Right lung (tissue), 10 donors: ENCODE measurements at places on chromosomes 2 and 18.
A peak's percentile ranks its signal among the peaks of the same experiment; 100 is the strongest.

DNA sequence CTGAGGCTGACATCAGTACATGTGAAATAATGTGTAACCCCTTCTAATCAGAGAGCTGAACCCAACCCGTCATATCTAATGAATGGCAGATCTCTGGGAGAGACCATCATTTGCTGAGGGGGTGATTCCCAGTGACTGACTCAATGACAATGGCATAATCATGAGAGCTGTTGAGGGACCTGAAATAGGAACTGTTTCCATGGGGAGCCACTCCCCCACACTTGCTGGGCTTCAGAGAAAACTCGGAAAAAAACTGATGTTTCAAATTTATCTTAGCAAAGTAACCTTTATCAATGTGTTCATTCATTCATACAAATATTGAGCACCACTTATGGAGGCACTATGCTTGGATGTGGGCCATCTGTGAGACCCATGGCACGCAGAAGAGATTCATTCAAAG lies 93.4 kb upstream of the ZBTB14 start:
- no peak for DNase-seq

DNA sequence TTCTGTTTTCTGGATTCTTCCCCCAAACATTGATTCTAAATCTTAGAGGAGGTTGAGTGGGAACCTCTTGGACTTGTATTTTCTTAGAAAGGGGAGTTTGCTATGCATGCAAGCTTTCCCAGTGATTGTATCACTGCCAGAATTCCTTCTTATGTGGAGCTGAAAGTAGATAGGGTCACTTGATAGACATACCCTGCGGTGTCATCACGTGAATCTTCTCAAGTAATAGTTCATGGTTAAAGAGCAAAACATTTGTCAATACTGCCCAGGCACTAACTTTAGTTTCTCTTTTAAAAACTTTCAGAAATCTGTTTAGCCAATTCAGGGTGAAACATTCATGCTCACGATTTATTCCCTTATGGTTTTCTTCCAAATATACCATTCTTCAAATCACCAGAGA lies 6.4 kb downstream of the PMAIP1 start:
- no peak for DNase-seq

- DNase-seq, result no peak
Measured at GRCh38 chr2:157748371-157749142, 119.9 kb upstream of the ACVR1C start.

DNA sequence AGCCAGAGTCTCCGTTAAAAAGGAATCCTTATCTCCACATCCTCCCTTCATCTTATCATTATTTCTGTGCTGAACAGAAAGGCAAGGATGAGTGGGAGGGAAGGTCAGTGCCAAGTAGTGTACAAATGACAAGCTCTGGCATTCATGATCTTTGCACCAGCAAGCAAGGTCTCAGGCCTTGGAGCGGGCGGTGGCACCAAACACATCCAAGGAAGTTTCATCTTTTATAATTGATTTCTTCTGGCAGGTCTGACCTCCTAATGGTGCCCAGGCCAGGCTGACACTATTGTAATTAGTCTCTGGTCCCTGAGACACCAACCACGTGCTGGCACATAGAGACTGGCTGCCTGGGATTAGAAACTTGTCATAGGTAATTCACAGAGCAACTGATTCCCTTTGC lies 336.6 kb downstream of the EN1 start:
- DNase-seq, result no peak

GRCh38 chr18:57843386-57843785 lies 40.3 kb upstream of the ATP8B1 start:
- no peak for DNase-seq

DNA sequence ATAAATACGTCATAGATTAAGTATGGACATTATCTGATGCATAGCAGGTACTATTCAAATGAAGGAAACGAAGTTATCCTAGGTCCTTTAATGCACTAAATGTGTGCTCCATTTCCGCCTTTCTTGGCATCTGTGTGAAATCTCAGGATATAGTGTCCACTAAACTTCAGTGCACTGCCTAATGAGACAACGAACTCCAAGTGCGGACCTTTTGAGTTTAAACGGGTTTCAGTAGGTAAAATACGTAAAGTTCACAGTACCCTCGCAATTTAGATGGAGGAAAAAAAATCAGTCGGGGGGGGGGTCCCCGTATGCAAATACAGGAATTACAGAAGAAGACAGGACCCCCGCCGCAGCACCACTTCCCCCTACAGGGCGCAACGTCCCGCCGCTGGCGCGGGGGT lies 729 bp upstream of the REL start:
- DNase-seq, result no peak

GRCh38 chr18:3097082-3097481 lies 84.1 kb upstream of the LPIN2 start:
- DNase-seq, result no peak

DNA sequence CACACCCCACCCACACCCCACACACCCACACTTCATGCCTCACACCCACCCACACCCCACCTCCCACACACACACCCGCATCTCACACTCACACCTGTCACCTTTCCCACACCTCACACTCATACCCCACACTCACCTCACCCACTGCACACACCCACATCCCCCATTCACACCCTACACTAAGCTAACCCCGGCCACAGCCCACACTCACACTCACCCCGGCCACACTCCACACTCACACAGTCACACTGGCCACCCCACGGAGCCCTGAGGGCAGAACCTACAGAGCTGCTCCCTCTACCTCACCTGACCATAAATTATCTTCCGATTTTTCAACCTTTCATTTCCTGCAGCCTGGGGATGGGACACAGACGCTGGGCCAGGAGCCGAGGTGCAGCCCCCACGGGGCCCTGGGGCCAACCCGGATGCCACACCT lies 241.3 kb downstream of the HDAC4 start:
- no peak for DNase-seq

DNA sequence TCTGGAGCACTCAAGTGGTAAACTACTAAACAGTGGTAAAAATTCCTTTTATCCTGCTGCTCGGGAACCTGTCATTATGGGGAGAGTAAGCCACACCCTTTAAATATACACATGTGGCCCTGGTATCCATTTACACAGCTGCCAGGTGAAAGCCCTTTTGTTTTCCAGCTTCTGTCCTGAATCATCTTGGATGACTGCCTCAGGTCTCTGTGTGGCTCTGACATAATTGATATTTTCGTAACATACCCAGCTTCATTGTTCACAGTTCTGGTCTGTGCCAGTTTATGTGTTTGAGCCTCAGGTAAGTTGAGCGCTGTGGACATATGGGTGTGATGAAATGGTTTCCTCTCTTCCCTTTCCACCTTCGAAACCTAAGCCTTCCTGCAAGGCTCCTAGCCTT lies 15.7 kb upstream of the TTC39C start:
- no peak for DNase-seq

GRCh38 chr2:163878718-163879117 lies 142.9 kb upstream of the FIGN start:
- DNase-seq, result no peak

- no peak for DNase-seq
Measured at GRCh38 chr18:25171334-25171733, 180.6 kb downstream of the ZNF521 start.

DNA sequence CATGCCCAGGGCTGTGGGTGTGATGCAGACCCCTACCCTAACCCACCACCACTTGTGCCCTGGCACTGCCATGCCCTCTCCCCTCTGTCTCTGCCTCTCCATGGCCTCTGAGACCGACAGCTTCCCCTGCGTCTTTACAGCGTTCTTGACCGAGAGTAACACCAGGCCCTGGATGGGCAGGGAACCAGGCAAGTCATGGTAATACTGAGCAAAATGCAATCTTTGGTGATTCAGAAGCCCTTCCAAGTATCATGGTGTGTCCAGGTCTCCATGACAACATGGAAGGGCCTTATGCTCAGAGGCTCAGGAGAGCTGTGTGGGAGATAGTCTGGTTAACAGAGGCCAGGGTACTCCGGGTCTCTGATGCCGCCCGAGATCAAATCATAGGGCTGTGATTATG lies 176.1 kb downstream of the KLHL29 start:
- DNase-seq, result no peak

GRCh38 chr2:8587251-8587791 lies 94.5 kb upstream of the ID2 start:
- no peak for DNase-seq

GRCh38 chr2:53711271-53711780 lies 56.3 kb upstream of the CHAC2 start:
- no peak for DNase-seq

DNA sequence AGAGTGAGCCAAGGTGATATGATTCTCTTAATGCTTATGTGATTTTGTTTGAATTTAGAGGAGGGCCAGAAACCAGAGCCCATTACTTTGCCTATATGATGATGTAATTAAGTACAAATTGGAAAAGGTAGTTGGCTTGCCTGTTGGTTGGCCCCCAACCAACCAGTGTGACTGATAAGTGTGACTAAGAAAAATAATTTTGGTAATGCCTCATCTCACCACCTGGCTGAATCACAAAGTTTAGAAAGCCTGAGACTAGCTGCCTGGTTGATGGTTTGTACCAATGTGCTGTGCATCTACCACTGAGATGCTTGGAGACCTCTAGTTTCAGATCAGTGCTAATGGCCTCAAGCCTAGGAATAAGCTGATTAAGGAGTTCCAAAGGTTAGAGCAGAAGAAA lies 338.7 kb downstream of the CDH2 start:
- DNase-seq, result no peak

DNA sequence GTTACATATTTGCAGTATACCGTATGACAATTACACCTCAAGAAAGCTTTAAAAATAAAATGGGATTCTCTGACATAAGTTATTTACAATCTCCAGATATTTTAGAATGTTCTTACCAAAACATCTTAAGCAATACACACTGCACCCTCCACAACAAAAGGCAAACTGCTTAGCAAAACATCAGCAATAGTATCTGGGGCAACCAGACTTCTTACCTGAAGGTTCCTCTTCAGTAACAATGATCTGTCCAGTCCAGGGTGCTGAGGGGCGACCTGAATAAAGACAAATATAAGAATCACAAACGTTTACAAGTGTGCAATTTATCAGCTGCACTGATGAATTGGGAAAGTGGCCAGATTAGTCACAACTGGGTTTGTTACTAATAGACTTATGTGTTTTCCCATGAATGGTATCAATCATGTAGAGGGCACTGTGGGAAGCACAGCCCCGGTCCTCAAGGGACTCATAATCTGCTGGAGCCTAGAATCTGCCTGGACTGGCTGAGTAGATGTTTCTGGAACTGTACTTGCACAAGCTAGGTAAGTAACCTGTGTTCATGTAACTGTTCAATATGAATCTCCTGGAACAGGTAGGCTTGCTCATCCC lies 70.7 kb downstream of the MYOM1 start:
- DNase-seq, result no peak

GRCh38 chr2:237466211-237466610 lies 20.8 kb upstream of the MLPH start:
- DNase-seq, result peak; percentile 59

DNA sequence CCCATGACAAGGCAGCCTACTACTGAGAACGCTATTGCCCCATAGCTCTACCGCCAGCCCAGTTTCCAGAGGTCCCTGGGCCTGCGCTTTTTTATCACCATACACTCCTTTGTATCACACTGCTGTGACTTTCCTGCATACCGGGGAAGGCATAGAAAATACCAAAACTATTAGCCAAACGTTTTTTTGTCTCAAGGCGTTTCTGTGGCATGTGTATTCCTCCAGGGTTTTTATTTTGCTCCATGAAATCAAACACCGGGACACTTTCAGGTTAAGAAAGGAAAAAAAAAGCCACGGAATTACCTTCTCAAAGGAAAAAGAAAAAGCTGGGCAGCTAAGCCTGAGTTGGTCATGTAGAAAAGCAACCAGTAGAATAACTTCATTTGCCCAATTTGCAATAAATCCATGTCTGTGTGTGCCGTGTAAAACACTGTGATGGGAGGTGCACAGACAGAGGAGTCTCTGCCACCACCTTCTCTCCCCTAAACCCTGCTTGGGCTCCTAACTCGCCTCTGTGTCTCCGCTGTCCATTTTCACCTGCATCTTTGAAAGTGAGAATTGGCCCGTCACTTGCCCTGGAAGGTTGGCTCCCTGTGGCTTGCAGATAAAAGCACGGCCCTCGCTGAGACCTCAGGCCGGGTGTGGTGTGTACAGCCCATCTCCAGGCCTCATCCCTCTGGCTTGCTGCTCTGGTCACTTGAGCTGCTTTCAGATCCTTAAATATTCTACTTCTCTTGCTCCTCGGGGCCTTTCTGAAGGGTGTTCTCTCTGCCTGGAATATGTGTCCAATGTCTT lies 1.7 kb downstream of the AMER3 start:
- DNase-seq, result no peak

DNA sequence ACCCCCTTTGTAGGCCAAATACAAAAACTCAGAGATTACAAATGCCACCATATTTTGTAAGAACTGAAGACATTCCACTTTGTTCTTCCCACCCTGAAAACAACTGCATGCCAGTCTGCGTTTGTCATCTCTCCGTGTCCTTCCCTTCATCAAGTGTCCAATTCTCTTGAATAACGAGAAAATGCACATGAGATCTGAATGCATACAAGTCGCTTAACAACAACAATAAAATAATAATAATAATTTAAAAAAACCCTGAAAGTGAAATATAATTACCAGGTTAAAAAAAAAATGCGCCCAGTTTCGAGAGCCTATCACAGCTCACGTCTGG lies 2.0 kb upstream of the SETBP1 start:
- DNase-seq, result no peak

DNA sequence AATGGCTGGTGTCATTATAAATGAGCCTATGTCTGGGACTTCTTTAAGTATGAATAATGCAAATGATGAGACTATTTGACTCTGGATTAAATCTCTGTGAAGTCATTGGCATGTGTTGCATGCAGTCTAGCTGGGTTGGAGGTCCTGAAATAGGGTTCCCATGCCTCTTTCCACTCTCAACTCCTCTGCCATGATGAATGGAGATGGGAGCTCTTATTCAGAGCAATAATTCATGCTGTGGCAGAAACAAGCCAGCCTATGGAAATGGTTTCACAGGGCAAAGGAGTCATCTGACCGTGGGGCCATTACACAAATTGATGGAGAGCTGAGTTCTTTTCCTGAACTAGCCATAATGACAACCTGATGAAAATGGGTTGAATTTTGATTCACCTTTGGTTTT lies 15.5 kb upstream of the CCDC195 start:
- DNase-seq, result no peak

- no peak for DNase-seq
Measured at GRCh38 chr18:67618061-67618460, 101.5 kb upstream of the DSEL start.

DNA sequence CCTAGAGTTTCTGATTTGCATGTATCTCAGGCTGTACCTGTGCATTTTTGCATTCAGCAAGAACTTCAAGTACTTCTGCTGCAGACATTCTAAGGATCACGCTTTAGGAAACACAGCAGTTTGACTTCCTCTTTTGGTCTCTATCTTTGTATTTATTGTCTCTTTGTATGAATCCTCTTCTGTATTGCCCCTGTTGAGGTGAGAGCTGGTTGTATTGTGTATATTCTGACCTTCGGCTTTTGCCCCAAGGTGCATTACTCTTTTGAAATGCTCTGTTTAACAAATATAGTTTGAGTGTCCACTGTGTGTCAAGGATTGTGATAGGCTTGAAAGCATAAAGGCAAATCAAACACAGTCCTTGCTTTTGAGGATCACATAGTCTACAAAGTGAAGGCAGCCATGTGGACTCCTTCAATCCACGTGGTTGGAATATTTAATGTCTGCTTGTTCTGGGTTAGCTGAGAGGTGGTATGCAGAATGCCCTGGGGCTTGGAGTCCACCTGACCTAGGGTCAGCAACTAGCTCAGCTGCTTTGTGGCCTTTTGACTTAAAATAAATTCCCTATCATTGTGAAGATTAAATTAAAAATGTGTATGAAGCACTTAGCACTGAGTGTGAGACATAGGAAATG lies 108.1 kb downstream of the LYPD6 start:
- no peak for DNase-seq

- no peak for DNase-seq
Measured at GRCh38 chr2:132420816-132421805, 4.5 kb downstream of the GPR39 start.
